ENCODE measurements at places on chromosomes 7 and 10. TPM values are rescaled to one million over a fixed set of nuclear protein-coding genes. Genes with fewer than 3 reads are reported as not detected.

Gene MMP21
- 0.51 TPM for total RNA-seq

Gene TMEM130
- 254 TPM for total RNA-seq

Gene FAS
- total RNA-seq = 12.6 TPM

Gene MRLN
- total RNA-seq = not detected

Gene ZNF398
- total RNA-seq = 22.2 TPM

Gene ACSL5
- 9.3 TPM for total RNA-seq

Gene SOSTDC1
- total RNA-seq = 7.6 TPM

Gene CHN2
- total RNA-seq = 84.9 TPM

Gene JCAD
- 48.9 TPM for total RNA-seq

Gene ENTPD1
- 14.2 TPM for total RNA-seq

Gene OR2A12
- not detected for total RNA-seq

Gene FAM25G
- not detected for total RNA-seq

Gene ST8SIA6
- 3.7 TPM for total RNA-seq

Gene FFAR4
- 0.90 TPM for total RNA-seq

Gene ADAM22
- 112 TPM for total RNA-seq

Gene POU6F2
- 28.1 TPM for total RNA-seq

Gene CEP55
- not detected for total RNA-seq

Gene NXPH1
- 18.9 TPM for total RNA-seq

GRCh38 chr7:110718503-110719205 is 372.3 kb upstream of the LRRN3 start:
- no peak for DNase-seq

DNA sequence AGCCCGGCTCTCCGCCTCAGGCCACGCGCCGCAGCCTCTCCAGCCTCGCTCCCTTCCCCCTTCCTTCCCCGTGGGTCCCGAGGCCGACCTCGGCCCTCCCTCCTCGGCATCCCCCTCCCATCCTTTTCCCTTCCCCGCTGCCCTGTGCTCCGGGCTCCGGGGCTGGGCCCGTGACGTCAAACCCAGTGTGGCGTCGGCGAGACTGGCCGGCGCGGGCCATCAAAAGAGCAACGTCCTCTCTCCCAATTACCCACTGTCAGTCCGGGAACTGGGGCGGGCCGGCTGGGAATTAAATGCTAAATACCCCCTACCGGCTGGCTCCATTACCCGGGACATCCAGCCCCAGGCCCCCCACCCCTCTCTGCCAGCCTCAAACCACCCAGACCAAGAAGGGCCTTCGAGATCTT is 2.6 kb upstream of the GATA3 start:
- no peak for DNase-seq

- DNase-seq = no peak
These were observed 278.8 kb downstream of the GPR158 start for GRCh38 chr10:25453619-25454018.

- no peak for DNase-seq
These were observed 54.7 kb upstream of the STEAP4 start for GRCh38 chr7:88361357-88361756.

- DNase-seq = no peak
These were observed 126.9 kb downstream of the IPMK start for GRCh38 chr10:58140691-58141347.

GRCh38 chr10:74586088-74586585 is 240.3 kb upstream of the KAT6B start:
- no peak for DNase-seq

- no peak for DNase-seq
These were observed 177.3 kb upstream of the TNS3 start for GRCh38 chr7:47759056-47759706.

- DNase-seq = no peak
These were observed 116.7 kb downstream of the CELF2 start for GRCh38 chr10:11134411-11134810.

DNA sequence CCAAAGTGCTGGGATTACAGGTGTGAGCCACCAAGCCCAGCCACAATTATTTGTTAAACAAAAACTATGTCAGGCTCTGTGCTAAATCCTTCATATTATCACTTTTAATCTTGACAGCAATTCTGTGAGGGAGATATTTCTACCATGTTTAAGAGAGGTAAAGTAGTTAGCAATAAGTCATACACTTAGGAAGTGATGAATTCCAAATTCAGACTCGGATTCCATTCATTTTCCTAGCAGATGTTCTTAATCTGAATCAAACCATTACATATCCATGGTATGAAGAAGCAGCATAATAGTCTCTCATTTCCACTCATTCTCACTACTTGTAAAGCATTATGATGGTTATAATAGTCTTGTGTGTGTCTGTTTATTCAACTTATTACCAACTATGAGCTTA is 2.9 kb upstream of the CD36 start:
- no peak for DNase-seq

GRCh38 chr10:54363390-54363789 is 437.6 kb downstream of the PCDH15 start:
- DNase-seq = no peak

DNA sequence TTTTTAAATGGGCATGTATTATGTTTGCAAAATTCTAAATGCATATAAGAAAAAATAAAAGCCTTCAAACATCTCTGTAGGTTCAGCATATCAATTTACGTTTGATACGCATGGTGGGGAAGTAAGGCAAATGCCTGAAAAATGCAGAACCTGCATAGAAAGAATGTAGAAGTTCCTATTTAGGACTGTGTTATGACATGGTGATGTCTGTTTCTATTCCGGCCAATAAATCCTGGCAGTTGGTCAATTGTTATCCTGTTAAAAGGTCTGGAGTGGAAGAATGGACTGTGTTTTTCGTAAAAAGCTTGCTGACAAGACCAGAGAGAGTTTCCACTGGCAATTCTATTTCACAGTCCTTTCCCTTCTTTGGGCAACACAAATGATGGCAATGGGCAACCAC is 49.6 kb upstream of the CAV2 start:
- DNase-seq = no peak

DNA sequence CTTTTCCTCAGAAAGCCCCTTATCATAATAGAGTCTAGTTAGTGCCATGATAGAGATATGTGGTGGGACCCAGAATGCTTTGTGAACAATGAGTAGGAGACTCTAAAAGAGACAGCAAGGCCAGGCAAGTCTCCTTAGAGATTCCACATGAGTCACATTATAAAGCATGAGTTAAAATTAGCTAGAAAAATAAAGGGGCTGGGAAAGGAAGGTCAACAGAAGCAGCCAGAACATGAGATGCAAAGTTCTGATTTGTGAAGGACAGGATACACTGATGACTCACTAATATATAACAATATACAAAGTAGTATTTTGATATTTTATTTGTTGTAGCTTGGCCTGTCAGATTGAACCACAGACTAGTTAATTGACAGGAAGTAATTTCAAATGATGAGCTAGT is 25.3 kb upstream of the SNX13 start:
- DNase-seq = no peak

DNA sequence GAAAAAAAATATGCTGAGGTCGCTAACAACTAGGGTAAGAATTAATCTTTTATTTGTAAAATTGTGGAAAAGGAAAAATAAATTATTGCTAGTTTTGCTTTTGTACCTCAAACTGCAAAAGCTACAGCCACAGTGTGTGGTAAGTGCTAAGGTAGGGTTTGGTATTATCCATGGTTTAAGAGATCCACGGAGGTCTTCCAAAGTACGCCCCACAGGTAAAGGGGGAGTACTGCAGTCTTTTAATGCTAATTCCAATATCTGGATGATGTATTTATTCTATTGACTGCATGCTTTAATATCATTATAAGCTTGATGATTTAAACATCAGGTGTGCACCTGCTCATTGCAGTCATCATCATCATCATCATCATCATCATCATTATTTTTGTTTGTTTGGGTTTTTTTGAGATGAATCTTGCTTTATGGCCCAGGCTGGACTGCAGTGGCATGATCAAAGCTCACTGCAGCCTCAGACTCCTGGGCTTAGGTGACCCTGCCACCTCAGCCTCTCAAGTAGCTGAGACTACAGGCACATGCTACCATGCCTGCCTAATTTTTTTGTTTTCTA is 38.4 kb upstream of the BMS1 start:
- no peak for DNase-seq

DNA sequence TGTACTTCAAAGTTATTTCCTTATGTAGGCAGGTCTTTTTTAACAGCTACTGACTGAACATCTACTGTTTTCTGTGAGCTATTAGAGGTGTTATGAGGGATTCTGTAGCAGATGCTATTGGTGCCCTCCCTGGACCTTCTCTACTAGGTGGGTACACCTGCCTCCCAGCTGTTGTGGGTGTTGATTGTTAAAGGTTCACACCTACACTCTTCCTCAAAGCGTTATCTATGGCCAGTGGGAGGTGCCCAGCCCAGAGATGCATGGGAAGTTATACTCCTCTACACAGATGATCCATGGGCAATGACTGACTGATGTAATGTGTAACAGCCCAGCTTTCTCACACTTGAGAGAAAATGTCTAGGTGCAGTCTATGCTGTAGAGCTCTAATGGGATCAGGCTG is 127.7 kb downstream of the PRKG1 start:
- no peak for DNase-seq

DNA sequence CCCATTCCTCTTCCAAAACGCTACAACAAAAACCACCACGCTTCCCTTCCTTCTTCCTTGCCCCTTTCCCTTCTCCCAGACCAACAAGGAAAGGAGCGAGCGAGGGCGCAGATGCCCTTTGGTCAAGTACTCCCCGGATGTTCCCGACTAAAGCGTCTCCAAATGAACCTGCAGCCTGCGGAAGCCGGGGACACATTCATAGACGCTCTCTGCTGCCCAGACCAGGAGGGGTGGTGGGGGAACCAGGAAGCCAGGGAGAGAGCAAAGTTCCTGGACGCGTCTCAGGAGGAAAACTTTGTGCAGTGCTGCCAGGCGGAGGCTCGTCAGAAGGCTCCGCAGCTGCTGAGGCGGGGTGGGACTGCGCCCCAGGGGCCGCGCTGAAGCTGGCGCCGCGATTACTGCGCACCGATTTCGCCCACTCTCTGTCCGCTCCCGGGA is 754 bp downstream of the SEMA3D start:
- no peak for DNase-seq

GRCh38 chr7:103752995-103753394 is 236.5 kb downstream of the RELN start:
- DNase-seq = no peak

- DNase-seq = no peak
These were observed 160.9 kb upstream of the NPY start for GRCh38 chr7:24123076-24123475.

DNA sequence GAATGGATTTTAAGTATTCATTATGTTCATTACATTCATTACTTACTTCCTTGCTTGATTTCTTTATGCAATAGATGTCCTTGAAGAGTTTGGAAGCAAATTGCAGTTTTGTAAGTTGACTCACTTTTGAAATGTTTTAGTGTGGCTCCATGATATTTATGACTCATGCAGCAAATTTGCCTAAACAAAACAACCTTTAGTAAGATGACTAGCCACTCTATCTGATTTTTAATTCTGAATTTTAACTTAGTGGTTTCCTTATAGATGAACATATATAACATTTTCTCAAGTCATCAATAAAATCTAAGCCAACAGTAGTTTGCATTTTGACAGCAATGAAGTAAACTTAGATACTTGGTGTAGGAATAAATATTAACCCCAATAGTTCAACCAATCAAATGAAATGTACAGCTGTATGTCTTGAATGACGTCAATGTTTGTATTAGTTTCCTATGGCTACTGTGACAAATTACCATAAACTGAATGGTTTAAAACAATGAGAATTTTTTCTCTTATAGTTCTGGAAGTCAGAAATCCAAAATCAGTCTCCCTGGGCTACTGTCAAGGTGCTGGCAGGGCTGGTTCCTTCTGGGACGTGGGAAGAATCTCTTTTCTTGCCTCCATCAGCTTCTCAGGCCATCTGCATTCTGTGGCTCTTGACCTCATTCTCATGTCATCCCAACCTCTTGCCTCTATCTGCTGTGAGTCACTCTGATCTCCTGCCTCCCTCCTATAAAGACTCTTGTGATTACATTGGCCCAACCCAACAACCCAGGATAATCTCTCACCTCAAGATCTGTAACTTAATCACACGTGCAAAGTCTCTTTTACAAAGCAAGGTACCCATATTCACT is 73.4 kb downstream of the AHR start:
- no peak for DNase-seq

- no peak for DNase-seq
These were observed 4.1 kb upstream of the BMPER start for GRCh38 chr7:33901199-33901598.

DNA sequence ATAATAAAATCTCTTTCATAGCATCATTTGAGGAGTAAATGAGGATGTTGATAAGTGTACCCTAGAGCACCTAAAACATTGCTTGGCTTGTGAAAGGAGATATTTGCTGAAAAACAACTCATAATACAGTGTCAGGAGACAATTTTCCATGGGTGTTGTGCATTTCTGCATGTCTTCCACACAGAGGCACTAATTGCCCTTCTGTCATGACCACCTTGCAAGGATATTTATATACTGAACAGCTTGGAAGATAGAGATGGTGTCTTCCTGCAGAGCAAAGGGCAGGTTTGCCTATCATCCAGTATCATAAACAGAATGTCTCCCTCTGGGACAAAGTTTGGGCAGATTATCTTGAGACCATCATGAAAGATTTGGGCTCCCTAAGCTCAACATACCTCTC is 495.2 kb upstream of the LRRN3 start:
- DNase-seq = no peak

- no peak for DNase-seq
These were observed 17.5 kb upstream of the CDK1 start for GRCh38 chr10:60760711-60761210.

GRCh38 chr10:62426600-62426999 is 52.4 kb downstream of the ZNF365 start:
- DNase-seq = no peak
